Stimulated activated CD4-positive, alpha-beta T cell treated with anti-CD3 and anti-CD28 coated beads, TNF-alpha, amount 100 ng/mL, for 24 hours (primary cell): ENCODE measurements at places on chromosomes 3 and 15.

DNA sequence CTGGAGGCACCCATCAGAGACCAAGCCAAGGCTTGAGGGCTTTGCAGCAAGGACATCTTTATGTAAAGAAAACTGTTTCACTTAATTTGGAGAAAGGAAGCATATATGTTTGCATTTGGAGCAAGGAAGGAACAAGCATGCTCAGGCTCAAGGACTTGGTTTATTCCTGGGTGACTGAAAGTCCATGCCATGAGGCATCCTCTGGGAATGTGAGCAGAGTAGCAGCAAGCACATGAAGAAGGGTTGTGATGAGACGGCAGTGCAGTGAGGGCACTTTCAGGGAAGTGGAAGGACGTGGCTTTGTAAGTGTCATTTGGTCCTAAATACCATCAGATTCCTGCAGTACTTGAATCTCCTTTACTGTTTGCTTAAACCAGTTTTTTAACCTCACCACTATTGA, 26.8 kb downstream of the POLG start:
- no peak for DNase-seq

- DNase-seq, result no peak
These were observed 441.4 kb upstream of the AGTR1 start for GRCh38 chr3:148255981-148256969.

GRCh38 chr3:114639171-114639570, 345.3 kb downstream of the TIGIT start:
- DNase-seq, result no peak

DNA sequence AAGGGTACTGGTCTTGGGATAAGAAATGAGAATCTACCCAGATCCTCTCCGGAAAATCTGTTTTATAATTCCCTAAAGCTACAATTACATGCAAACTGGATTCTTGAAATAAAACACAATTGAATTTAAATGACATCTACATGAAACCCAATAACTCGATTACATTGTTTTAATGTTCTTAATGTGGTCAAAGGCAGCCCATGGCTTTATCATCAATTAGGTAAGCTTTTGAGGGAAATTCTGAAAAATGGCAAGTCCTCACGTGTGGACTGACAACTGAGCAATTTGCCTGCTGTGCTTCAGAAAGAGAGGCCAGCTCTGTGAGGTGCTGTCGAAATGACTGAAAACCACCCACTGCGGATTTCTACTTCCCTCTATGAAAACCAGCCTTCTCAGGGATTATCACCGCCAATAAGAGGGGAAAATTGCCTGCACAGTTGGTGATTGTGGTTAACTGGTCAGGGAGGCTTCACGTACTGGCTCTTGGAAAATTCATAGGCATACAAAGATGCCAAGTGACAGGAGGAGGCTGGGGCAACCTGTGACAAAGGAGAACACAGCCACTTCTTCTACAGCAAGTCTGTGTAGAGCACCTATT, 200.8 kb upstream of the SLCO3A1 start:
- DNase-seq, result no peak

DNA sequence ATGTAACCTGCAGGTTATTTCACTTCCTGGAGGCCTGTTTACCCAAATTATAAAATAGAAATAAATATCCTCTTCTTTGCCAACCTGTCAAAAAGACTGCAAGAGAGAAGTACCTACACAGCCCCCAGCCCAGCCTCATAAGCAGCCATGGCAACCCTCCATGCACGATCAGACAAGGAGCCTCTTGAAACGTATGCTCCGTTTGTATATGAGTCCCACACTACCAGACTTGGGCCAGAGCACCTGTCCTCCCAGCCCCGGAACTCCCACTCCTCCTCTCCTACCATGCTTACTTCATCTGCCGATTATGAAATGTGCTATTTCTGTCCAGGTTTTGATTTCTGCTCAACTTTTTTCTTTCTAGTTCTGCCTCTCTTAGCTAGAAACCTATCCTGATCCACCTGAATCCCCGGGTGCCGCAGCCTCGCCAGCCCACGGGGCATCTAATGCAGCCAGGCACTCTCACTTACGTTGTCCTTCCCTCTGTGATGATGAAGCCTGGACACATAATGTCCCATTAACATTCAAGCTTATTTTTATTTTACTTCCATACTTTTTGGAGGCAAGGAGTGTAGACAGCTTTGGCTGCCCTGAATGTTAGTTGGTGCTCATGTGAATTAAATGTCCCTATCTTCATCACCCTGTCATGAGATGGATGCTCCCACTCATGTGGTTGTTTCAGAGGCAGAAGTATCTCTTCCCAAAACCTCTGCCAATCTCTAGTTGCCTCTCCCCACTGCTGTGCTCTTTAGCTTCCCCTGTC, 73.8 kb downstream of the MB21D2 start:
- DNase-seq, result no peak

- DNase-seq, result no peak
These were observed 239.3 kb upstream of the C2CD4B start for GRCh38 chr15:62404194-62404985.
